Thyroid gland (tissue), 4 donors: ENCODE measurements at places on chromosomes 3 and 15. TPM values are rescaled to one million over a fixed set of nuclear protein-coding genes. Genes with fewer than 3 reads are reported as not detected.

EXOG gene
- 16.5 TPM for total RNA-seq

- peak; percentile 6 for DNase-seq
Observed at GRCh38 chr3:43534675-43535074, 87.1 kb downstream of the ANO10 start.

DNA sequence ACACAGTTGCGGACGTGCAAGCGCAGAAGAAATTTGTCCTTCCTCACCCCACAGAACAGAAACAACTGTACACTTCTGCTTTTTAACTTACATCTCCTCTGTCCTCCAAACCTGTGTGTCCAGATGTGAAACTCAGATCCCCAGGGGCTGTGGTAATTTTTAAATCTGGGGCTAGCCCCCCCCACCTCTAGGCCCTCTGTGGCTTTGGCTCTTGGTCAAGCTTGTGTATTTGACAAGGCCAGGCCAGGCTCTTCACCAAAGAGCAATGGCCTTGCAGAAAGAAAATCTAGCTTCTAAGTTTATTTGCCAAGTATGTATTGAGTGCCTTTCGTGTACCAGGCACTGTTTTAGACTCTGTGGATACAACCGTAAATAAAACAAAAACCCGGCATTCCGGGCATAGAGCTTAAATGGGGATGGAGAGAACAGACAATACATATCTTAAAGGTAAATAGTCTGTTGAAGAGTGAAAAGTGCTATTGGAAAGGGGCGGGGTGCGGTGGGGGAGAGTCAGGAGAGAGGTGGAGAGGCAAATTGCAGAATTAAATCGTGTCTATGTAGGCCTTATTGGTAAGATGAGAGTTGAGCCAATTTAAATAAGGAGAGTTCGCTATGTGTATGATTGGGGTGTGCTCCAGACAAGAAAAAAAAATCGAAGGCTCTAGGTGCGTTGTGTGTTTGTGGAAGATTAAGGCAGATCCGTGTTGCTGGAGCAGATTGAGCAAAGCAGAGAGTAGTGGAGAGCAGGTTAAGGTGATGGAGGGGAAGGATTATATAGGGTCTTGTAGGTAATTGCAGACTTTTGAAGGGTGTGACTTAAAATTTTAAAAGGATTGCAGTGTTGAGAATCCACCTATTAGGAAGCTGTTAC is 781 bp upstream of the DPH6 start:
- peak; percentile 3 for DNase-seq

GRCh38 chr15:48945386-48945785 is 18.3 kb downstream of the SHC4 start:
- DNase-seq, result no peak

DNA sequence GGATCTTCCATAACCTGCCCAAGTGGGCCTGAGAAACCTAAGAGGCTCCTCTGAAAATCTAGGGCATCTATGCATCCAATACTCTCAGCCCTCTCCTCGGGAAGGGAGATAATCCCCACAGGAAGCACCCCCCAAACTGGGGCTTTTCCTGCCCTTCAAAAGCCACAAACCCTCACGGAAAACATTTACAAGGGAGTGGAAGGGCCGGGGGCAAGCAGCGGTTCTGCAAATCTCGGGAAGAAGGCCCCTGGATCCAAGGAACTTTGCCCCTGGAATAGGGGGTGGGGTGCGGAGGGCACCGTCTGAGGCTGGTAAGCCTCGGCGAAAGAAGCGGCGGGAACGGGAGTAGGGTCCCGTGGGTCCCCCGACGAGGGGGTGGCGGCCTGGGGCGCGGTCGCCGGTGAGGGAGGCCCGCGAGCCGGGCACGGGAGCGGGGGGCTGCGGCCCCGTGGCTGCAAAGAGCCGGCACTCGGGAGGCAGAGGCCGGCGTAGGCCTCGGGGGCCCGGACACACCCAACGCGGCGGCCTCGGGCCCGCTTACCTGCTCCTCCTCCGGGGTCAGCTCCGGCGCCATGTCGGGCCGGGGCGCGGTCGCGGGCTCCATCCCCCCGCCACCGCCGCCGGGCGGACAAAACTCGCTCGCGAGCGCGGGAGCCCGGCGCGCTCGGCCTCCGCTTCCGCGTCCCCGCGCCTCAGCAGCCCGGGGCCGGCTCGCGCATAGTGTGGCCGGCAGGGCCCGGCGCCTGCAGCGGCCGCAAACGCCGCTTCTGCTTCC is 755 bp downstream of the PTPN9 start:
- DNase-seq, result peak; percentile 26

DNA sequence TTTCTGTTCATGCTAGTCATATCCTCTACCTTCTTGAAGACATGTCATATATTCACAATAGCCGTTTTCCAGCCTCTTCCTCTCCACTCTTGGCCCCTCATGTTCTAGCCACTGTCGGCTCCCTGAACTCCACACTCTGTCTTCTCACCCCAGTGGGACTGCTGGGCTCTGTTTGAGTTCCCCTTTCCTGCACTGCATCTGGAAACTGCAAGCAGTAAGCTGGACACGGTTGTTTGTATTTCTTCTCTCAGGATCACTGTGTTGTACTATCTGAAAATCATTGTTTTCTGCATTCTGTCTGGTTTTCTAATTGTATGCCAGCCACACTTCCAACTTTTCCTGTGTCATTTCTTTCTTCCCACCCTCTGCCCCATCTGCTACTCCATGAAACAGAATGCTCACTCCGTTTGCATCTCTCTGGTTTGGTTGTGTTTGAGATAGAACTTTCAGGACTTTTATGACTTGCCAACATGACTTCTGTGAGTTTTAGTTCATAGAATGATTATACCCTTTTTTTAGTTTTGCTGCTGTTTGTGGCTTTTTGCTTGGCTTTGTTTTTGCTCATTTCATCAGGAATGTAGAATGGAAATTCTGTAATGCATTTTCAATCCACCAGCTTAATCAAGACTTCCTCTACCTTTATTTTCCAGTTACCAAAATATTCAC is 192.3 kb downstream of the PLCL2 start:
- no peak for DNase-seq

SYNPR gene
- total RNA-seq, result not detected

ATP13A5 gene
- total RNA-seq, result 3.0 TPM

DNA sequence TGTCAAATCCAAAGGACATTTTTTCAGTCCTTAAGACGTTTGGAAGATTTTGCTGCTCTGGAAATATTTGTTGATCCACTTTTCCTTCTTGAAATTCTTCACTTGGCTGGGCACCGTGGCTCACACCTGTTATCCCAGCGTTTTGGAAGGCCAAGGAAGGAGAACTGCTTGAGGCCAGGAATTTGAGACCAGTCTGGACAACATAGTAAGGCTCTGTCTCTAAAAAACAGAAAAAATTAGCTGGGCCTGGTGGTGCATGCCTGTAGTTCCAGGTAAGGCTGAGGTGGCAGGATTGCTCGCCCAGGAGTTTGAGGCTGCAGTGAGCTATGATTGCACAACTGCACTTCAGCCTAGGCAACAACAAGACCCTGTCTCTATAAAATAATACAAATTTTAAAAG is 173.9 kb upstream of the MITF start:
- DNase-seq, result peak; percentile 58

DNA sequence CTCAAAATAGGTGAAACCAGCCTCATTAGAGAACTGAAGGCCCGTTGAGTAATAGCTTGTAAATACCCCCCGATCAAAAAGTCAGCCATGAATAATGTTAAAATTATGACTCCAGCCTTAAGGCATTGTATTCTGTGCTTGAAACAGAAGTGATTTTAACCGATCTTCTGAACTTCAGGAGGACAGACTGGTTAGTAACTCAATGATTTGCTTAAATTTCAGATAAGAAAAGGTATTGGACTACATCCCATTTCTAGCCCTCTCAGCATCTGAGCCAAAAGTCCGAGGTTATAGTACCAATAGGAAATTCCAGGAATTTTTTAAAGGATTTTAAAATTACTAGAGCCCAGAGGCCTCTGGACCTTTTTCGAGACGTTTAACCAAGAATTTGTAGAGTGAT is 67.7 kb upstream of the FGF12 start:
- DNase-seq, result no peak

COL6A5 gene
- not detected for total RNA-seq

APBA2 gene
- total RNA-seq, result 7.7 TPM

IGF2BP2 gene
- total RNA-seq, result 15.6 TPM

DNA sequence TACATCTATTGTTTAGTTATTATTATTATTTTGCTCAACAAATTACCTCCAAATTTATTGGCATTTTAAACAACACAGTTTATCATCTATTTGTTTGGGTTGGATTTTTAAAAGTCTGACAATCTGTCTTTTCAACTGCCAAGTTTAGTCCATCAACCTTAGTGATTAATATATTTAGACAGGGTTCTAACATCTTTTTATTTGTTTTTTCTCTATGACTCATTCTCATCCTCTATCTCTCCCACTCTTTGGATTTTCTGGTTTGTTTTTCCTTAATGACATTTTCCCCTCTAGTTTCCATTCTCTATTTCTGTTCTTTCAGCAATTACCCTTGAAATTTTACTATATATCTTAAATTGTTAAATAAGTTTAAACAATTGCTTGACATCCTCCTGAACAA is 41.9 kb downstream of the EMC4 start:
- DNase-seq, result no peak

CAMP gene
- not detected for total RNA-seq

- no peak for DNase-seq
Observed at GRCh38 chr3:125402639-125403038, 27.5 kb upstream of the ZNF148 start.

VILL gene
- 13.0 TPM for total RNA-seq

MON1A gene
- total RNA-seq, result 12.1 TPM

- no peak for DNase-seq
Observed at GRCh38 chr15:64807051-64807749, 18.2 kb downstream of the PIF1 start.

GRCh38 chr3:156106721-156107373 is 13.5 kb upstream of the KCNAB1 start:
- no peak for DNase-seq

GRCh38 chr3:149454746-149455145 is 19.8 kb upstream of the TM4SF4 start:
- no peak for DNase-seq

- DNase-seq, result no peak
Observed at GRCh38 chr3:75341324-75342067, 322.6 kb upstream of the FRG2C start.

DNA sequence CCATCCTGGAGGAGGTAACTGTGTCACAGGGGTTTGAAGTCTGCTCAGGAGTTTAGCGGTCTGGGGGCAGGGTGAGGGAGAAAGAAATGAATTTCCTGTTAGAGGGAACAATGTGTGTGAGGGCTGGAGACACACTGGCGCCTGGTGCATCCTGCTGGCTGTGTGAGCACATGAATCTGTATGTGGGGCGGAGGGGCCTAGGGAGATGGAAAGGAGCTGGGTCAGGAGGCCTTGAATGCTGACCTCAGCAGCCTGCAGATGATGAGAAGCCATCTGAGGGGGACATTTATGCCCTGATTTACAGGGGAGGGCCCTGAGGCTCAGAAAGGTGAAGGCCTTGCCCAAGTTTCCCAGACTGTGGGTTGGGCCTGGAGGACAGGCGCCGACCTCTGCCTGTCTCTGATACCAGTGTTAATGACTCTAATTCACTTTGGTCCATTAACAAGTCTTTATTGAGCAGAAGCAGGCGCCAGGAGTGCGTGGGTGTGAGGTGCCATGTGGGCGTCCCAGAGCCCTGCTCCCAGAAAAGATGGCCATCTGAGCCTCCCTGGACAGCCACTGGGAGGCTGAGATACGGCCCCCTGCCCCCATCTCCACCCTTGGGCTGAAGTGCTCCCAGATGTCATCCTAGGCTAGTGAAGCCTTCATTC is 34.8 kb downstream of the LINGO1 start:
- DNase-seq, result no peak

DNA sequence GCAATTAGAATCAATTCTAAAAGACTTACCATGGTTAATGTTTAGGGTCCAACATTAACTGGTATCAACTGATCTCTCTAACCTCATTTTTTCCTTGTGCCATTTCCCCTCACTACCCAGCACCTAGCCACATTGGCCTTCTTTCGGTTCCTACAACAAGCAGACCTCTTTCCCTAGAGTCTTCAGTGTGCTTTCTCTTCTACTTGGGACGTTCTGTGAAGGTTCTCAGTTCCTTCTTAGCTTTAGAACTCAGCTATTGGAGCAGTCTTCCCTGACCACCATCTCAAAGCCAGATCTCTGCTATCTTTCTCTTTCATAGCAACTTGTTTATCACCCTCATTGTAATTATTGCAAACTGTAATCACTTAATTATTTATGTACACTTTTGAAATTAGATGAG is 31.5 kb upstream of the MINDY4B start:
- no peak for DNase-seq

DNA sequence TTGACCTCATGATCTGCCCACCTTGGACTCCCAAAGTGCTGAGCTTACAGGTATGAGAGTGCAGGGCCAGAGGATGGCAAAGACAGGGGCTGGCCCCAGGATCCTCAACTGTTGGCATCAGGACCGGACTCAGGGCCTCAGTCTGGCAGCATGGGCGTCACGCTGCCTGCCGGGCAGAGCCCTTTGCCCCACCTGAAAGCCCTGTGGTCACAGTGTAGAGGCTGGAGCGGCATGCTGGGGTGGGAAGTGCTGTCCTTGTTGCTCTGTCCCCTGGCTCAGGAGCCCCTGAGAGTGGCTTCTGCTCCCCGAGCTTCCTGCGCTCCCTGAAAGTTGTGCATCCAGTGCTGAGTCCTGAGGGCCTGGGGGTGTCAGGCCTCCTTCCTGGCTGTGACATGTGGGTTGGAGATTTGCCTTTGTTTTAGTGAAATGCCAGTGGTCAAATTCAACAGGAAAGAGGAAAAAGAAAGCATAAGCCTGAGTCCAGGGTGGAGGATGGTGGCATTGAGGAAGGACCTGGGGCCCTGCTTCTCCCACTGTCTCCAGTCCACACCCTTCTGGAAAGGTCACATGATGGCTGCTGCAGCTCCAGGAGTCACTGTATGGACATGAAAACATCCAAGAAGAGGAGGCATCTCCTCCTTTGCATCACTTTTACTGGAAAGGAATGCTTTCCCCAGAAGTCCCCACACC is 147.2 kb downstream of the OR4M2 start:
- DNase-seq, result no peak

GRCh38 chr3:71601811-71602210 is 18.3 kb upstream of the FOXP1 start:
- no peak for DNase-seq

DNA sequence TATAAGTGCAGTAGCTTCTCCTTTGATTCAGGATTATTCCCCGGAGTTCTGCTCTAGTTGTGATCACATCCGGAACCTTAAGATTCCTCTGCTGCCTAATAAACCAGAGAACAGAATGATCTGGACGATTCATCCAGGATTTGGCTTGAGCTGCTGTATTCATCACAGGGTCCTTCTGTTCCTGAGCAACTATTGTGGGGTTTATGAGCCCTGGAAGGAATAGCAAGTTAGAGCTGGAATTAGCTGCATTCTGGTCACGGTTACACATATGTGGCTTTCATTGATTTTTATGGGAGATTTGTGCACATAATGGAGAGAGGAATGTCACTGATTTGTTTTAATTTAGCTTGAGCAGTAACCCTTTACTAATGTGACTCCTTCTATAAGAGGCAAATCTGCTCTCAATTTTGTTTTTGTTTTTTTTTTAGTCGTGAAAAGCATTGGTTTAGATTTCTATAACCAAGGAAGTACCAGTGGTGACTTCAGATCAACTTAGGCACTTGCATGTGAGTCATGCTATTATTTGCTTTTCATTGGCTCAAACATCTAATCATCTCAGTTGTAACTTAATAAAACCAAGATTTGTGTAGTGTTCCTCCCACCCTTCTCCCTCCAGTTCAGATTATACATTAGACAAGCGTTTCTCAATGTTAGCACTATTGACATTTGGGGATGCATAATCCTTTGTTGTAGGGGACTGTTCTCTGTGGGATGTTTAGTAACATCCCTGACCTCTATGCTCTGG is 148.5 kb downstream of the OTOL1 start:
- no peak for DNase-seq
